ENCODE measurements at places on chromosomes 2 and 18.

- DNase-seq: no peak
Observed at GRCh38 chr2:134027980-134028379, 225.9 kb upstream of the MGAT5 start.

DNA sequence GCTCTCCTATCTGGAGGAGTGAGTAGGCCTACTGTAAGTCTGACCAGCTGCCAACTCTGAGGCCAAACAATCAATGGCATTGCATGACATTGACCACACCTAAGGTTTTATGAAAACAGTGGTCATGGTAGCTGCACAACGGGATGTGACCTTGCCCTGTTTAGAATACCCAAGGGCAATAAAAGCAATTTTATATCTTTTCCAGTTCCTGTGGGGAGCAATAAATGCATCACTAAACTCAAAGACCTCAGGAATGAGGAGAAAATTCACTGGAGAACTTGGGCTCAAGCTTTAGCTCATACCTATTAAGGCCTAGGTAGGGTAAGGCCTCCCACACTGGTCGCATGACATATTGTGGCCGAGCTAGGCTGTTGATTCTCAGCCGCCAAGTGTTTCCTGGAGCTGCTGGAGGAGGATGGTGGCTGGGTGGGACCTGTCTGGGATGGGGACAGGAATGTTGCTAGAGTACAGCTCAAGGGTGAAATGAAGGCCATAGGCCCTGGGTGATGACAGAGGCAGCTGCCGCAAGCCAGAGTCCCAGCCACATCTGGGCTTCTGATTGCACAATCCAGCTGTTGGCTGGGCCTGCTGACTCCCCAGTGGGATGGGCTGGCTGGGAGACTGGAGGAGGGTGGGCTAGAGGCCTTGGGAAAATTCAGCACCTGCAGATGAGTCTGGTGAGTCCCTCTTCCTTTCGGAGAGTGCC lies 313.7 kb downstream of the CYP26B1 start:
- DNase-seq: peak; percentile 20

- no peak for DNase-seq
Observed at GRCh38 chr2:162295009-162295408, 23.5 kb downstream of the IFIH1 start.

DNA sequence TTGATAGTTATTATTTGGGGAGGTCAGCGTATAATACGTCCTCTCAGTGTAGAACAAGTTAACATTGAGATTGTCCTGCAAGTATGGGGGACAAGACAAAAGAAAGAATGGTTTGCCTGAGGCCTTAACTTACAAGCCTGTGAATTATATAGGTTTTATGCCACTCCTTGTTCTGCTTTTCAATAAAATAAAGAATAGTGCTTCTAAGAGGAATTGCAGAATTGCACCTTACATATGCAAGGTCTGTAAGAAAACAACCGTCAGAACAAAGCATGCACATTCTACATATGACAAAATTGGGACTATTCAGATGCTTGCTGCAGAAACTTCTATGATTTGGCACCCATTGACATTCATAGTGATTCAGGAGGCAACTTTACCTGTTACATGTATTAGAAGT lies 785.0 kb downstream of the NR4A2 start:
- DNase-seq: no peak

DNA sequence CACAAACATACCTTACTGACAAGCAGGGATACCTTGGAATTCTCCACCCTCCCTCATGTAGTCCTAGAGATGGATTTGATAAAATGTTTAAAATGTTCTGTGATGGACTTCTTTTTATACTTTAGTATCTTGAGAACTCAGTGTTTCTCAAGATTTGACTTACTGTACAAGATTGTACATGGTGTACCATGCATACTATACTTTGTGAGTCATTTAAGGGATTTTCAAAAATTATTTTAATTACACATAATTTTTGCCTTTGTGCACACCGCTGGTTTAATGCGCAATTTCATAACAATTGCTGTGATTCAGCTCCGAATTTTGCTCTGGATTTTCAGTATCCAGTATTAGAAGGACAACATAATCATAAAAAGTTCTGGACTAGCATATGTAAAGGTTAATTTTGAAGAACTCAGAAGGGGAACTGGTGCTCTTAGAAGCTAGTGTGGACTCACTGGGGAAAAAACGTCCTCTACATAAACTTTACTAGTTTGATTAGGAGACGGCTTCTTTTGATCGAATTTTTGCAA lies 78.6 kb upstream of the ACSL3 start:
- peak; percentile 12 for DNase-seq

DNA sequence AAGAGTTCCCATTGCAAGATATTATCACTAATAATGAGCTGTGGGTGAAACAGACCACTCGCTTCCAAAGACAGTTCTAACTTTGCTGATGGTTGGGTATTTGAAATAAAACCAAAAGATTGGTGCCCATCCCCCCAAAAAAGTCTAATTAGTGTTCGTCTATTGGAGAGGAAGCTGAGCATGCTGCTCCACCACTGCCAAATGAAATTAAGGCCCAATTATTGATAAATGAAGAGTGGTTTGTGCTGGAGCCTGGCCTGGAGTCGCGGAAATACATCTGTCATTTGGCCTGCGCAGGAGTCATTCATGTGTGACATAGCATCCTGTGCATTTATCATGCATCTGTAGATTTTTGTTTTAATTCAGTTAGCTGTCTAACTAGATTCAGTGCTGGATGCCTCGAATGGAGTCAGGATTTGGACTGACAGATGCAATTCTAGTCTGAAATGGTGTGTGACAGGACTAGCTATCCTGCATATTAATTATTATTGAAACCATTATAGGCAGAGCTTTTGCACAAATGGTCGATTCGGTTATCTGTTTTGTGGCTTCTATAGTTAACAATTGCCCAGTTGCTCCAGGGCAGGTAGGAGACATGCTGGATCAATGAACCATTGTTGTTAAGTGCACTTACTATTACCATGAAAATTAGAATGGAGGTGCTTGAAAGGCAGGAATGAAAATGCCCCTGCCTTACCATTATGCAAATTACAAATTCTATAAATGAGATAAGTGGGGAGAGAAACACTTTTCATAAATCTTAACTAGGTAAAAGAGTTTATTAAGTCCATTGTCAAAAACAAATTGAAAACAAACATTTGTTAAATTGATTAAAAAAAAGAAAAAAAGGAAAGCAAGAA lies 450.4 kb upstream of the TCF4 start:
- DNase-seq: no peak

DNA sequence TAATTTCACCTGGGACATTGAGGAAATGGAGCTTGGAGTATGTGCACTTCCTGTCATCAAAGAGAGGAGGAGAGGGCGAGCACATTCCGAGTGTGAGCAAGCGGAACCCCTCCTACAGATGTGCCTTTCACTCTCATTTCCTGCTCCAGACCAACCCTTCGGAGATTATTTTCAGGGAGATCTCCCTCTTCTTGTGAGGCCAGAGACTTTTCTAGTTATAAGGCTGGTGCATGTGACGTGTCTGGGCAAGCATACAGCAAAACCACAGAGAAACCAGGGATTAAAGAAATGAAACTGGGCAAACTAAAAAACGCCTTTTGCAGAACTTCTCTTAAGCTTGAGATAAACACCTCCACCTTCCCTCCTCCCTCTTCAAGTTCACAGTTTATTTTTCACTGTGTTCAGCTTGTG lies 409.2 kb upstream of the TCF4 start:
- DNase-seq: no peak

GRCh38 chr18:73782405-73782804 lies 365.2 kb downstream of the FBXO15 start:
- DNase-seq: no peak

GRCh38 chr18:34522603-34523002 lies 187.5 kb upstream of the DTNA start:
- no peak for DNase-seq

DNA sequence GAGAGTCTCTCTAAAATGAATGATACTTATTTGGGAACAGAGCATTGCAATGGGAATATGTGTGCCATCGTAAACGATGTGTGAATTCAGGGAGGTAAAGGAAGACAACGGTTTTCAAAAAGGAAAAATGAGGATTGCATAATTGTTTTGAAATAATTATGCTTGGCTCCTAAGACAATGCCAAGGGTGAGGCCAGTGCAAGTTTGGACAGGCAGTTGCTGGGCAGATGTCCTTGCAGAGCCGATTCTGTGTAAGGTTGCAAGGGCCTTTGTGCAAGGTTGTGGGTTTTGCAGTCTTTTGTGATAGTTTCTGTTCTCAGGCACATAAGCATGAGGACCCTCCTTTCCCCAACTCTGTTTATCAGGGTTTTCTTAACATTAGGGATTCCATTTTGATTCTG lies 70.0 kb upstream of the ZNF236 start:
- no peak for DNase-seq

GRCh38 chr2:132844585-132844984 lies 174.6 kb upstream of the LYPD1 start:
- no peak for DNase-seq

- DNase-seq: peak; percentile 42
Observed at GRCh38 chr18:48622911-48623431, 84.1 kb downstream of the CTIF start.

DNA sequence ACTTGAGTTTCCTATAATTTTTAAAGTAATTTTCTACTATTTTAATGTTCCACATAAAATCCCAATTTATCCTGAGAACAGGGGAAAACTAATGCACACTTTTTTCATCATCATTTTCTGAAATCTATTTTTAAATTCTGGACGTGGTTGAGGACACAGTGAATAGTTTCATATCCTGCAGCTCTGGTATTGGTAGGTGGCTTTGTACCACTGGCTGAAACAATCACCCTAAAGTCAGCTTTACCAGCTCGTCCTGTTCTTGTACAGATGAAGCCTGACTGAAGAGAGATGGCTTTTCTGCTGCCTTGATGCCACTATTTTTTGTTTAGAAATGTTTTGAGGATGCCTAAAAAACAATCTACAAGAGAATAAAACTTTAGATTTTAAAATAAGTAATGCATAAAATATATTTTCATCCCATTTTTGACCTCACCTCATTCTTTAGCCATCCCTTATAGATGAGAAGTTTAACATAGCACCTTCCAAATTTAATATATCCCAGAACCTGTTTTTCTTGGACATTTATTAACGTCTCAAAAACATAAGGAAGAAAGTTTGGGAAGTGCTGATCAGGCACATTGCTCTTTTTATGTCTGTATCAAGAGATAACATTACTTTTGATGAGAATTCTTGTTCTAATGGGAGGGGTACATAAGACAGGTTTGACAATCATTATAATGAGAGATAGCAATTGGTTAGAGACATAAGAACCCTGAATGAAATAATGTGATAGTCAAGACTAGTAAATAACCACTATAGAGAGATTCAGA lies 80.9 kb downstream of the GALNT1 start:
- DNase-seq: no peak

DNA sequence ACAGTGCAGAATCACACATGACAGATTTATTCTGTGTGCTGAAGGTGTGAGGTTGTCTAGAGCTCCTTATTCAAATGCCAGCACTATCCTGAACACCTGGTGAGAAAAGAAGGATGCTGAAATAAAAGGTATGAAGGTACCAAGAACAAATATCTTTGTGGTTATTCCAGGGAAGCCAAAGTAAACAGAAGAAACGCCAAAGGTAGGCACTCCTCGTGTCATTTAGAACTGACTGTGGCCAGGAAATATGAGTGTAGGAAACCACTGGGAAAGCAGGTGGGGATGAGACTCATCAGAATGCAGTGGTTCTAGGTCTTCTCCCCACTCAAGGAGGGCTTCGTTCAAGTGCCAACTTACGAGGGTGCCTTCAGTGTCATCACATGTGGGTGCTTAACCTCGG lies 80.8 kb downstream of the KIF5C start:
- DNase-seq: no peak

DNA sequence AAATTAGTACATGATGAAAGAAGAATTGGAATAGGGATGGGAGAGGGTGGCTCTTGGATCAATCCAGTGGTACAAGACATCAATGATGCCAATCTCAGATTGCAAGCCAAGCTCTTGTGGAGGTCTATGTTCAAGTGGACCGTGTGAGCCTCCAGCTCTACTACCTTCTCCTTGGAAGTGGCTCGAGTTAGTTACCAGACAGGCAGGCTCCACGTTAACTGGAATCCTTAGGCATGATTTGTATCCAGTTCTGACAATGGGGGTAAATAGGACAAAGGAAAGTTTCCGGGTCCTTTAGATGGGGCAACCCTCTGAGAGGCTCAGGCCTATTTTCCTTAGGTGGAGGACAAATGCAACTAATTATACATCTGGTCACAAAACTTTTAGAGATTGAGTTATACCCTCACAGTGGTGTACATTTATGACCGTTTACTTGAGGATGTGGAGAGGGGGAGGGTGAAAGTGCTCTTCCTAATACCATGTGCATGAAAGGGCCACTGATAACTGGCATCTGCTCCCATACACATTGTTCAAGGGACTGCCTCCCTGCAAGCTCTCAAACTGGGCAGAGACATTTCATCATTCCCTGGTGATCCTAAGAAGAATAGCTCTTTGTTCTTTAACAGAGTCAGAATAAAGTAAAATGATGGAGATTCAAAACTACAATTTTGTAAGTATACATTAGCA lies 180.2 kb downstream of the SOCS6 start:
- no peak for DNase-seq

GRCh38 chr2:235749121-235749770 lies 255.4 kb downstream of the AGAP1 start:
- DNase-seq: peak; percentile 50

GRCh38 chr2:24920098-24920808 lies at the start of gene ADCY3:
Gene ADCY3 (minus strand): TSS chr2:24920237. CDS start chr2:24918987, 1,250 bp downstream.
- DNase-seq: peak; percentile 43

- peak; percentile 62 for DNase-seq
Observed at GRCh38 chr18:12598181-12598930, 59.6 kb downstream of the SPIRE1 start.

- no peak for DNase-seq
Observed at GRCh38 chr2:236236559-236237452, 27.4 kb downstream of the ASB18 start.

- DNase-seq: no peak
Observed at GRCh38 chr2:98868548-98869271, 67.3 kb downstream of the CRACDL start.

GRCh38 chr2:238847841-238848690 lies at the start of gene TWIST2:
Gene TWIST2 (plus strand): TSS chr2:238848085. CDS start chr2:238848216, 131 bp downstream.
- DNase-seq: peak; percentile 93

DNA sequence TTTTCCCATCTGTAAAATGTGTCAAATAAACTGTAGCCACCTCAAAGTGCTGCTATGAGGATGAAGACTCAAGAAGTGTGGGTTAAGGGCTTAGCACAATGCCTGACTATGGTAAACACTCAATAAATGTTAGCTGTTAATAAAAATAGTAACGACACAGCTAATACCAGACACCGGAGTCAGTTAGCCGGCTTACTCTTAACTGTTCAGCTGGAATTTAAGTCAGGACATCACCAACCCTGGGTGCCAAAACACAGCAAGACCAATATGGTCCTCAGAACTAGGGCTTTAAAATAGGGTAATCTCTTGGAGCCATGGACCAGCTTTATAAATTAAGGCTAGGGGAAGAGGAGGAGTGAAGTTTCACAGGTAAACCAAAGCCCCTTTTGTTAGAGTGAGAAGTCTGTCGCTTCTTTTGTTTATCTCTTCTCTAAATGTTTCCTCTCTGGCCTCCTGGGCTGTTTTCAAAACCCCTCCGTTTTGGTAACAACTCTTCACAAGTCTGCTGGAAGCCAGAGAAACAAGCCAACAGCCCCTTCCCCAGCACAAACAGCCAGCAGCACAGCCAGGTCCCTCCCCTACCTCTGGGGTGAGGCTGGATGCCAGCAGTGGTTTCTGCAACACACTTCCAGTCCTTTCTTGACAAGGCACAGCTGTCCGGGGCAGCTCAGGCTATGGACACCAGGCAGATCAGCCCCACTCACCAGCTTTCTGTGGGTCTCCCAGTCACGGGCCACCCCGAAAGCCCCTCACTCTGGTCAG lies 13.8 kb upstream of the FZD7 start:
- DNase-seq: peak; percentile 8

- DNase-seq: peak; percentile 4
Observed at GRCh38 chr18:25805939-25806338, 284.5 kb downstream of the SS18 start.

Measured in choroid plexus epithelial cell (primary cell).